Activated CD8-positive, alpha-beta T cell treated with anti-CD3 and anti-CD28 coated beads, Interleukin-2, amount 10 ng/mL, durations not matched to agents 7 days and 5 days (primary cell): ENCODE measurements at places on chromosomes 2 and 18.

GRCh38 chr2:85395912-85396475 is 14.2 kb downstream of the CAPG start:
- no peak for DNase-seq

GRCh38 chr2:75162897-75163296 is 36.4 kb downstream of the TACR1 start:
- no peak for DNase-seq

DNA sequence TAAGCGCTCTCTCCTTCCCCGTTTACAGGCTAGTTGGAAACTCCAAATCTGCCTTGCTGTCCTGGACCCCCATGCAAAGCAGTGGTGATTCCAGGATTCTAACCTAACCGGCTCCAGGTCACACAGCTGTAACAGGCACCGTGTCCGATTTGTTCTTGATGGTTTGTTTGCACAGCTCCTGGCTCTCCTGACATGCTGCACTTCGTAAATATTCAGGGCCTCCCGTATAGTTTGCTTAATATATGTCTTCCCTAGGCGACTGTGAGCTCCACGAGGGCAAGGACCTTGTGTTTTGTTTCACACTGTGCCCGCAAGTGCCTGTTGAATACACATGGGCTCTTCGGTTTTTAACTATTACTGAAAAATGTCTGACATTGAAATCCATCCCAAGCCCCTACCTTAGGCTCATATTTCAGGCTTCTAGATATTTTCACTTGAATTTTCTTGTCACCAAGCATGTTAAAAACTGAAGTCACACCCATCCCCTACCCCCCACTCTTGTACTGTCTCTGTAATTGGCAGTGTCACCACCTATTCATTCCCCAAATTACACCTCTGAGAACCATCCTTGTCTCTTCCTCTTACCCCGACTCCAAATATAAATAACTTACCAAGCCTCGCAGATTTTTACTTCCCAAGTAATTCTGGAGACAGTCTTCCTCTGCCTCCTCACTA is 1.0 kb upstream of the PUM2 start:
- no peak for DNase-seq

- no peak for DNase-seq
Measured at GRCh38 chr2:19187323-19188020, 171.0 kb downstream of the OSR1 start.

DNA sequence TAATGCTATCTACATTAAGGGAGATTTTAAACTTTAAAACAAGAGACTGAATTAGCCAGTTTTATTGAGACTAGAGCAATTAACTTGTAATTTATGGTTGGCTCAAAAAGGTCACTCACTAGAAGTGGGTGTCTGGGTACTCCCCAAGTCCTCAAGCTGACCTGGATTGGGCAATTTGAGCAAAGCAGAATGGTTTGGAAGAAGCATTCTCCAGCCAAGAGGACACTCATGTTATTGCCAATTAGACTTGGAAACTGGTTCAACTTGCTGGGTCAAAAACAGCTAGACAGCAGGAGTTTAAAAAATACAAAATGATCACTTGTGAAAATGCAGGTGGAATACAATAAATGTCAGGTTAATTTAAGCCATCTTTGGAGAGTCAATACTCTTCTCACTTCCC is 29.5 kb upstream of the MYO1B start:
- no peak for DNase-seq
